ENCODE measurements at places on chromosomes 11 and 22.
A peak's percentile ranks its signal among the peaks of the same experiment; 100 is the strongest.

- no peak for DNase-seq
These were observed 352.8 kb upstream of the NARS2 start for GRCh38 chr11:78927511-78927910.

- peak; percentile 51 for DNase-seq
These were observed 51.0 kb downstream of the SYTL2 start for GRCh38 chr11:85759915-85760314.

DNA sequence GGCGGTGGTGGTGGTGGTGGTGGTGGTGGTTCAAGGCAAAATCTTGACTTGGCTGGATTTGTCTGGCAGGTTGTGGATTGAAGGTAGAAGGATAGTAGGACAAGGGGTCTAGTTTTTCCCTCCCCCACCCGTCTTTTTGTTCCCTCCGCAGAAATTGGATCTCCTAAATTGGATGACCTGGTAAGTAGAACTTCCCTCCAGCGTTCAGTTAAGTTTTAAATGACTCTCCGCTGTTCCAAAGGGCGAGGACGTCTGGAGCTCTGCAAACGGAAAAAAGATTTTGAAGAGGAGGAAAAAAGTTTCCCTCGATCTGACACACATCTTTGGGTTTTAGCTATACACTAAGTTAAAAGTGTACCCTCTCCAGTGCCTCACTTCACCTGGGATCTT, 422 bp upstream of the LGR4 start:
- no peak for DNase-seq

DNA sequence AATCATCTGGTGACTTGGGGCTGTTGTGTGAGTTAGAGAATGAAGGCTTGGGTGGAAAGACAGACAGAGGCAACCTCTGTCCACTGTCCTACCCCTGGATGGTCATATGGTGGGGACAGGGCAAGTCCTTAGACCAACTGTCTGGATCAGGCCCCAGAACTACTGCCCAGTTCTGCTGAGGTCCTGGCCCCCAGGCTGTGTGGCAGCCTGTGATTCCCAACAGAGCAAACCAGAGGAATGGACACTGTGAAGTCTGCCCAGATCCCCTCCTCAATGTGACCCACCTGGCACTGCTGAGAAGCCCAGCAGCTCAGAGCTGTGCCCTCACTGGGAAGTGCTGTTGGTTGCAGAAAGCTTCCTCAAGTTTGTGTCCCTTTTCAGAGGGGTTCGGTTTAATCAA, 69.0 kb downstream of the GGTLC2 start:
- DNase-seq = no peak

GRCh38 chr22:22235558-22235957, 9.0 kb upstream of the VPREB1 start:
- peak; percentile 46 for DNase-seq

GRCh38 chr11:66548774-66549630, 2.3 kb downstream of the ACTN3 start:
- DNase-seq = no peak

DNA sequence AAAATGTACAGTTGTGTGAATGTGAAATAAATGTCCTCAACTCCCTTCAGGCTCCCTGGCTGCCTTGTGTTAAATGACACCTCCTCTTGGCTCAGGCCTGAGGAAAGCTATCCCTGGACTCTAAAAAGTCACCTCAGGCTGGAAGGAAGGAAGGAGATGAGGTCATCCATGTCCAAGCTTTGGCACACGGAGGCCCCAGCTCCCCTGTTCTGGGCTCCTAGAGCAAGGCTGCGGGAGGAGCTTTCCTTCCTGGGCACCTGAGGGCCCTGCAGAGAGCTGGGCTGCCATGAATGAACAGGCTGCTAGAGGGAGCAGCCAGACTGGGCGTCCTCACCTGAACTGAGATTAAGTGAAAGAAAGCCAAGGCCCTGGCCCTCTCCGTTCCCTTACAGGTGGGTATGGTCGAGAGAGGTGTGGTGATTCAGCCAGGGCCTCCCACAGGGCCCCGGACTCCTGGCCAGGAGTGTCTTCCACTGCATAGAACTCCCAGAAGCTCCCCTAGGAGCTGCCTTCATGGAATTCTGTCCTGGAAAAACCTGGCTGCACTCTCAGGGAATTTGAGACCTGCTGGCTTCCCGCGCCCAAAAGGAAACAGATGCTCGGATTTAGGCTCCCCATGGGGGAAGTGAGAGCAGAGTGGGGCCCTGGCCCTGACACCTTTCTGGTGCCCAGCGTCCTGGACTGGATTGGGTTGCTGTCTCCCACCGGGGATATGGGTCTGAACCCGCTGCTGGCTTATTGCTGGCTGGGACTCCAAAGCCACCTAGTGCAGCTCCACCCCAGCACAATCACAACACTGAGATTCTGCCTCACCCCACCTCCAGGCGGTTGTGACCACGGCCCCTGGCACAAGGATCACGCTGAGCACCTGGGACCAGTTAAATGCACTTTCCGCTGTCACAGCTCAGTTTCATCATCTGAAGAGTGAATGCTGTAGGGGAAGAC, 22.2 kb downstream of the MYBPC3 start:
- no peak for DNase-seq

DNA sequence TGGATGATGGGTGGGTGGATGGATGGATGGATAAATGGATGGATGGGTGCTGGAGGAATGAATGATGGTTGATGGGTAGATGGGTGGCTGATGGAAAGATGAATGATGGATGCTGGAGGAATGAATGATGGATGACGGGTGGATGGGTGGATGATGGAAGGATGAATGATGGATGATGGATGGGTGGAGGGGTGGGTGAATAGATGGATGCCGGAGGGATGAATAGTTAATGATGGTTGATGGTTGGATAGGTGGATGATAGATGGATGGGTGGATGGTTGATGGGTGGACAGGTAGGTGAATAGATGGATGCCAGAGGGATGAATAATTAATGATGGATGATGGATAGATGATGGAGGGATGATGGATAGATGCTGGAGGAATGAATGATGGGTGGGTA, 41.4 kb downstream of the ANO1 start:
- DNase-seq = no peak

- DNase-seq = peak; percentile 56
These were observed 1.2 kb upstream of the HSPA8 start for GRCh38 chr11:123062892-123063825.

DNA sequence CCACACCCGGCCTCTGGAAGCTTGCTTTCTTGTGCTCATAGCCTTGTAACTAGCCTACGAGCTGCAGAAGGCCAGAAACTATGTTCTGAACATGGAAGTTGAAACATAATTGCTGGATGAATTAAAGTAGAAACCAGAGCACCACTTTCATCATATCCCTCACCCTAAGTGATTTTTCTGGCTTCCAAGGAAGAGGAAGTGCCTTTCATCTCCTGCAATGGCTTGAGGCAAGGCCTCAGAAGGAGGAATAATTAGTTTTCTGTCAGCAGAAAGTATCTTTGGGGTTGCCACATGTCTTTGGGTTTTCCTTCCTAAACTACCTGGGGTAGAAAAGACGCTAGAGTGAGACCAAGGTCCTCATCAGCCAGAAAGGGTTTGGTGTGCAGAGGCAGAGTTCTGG, 14.5 kb downstream of the RPL27A start:
- no peak for DNase-seq

GRCh38 chr11:69380921-69381581, 87.1 kb downstream of the MYEOV start:
- DNase-seq = no peak

DNA sequence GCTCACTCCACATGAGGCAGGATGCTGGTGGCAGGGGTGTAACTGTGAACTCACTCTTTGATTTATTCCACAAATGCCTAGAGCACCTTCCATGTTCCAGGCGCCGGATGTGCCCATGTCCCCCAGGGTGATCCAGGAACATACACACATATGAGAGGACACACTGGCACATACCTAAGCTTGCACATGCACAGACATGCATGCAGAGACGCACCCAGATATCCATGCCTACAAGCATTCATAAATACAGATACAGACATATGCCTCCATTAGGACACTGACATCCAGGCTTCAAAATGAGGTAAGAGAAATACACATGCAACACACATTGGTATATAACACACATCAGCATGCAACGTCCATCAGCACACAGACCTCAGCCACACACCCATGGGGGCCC, 4.5 kb downstream of the OSM start:
- DNase-seq = no peak

DNA sequence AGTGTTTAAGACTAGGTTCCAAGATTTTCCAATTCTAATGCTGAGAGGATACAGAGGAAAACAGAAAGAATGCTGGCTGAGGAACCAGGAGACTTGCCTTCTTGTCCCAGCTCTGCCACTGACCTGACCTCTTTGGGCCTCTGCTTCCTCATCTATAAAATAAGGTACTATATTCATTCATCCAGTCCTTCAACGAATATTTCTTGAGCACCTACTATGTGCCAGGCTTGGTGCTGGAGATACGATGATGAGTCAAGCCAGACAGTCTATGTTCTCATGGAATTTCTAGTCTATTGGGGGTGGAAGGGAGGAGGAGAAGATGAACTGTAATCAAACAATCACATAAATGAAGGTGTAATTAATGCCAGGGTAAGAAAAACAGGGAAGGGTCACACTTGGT, 27.8 kb upstream of the UPB1 start:
- no peak for DNase-seq

GRCh38 chr11:118898400-118899295, 15.0 kb downstream of the CXCR5 start:
- no peak for DNase-seq

- no peak for DNase-seq
These were observed 7.2 kb downstream of the GRK2 start for GRCh38 chr11:67273260-67273990.

- no peak for DNase-seq
These were observed 20.4 kb upstream of the IGSF9B start for GRCh38 chr11:133977067-133977677.
